Daoy (cell line): ENCODE measurements at places on chromosomes 1 and 21.

DNA sequence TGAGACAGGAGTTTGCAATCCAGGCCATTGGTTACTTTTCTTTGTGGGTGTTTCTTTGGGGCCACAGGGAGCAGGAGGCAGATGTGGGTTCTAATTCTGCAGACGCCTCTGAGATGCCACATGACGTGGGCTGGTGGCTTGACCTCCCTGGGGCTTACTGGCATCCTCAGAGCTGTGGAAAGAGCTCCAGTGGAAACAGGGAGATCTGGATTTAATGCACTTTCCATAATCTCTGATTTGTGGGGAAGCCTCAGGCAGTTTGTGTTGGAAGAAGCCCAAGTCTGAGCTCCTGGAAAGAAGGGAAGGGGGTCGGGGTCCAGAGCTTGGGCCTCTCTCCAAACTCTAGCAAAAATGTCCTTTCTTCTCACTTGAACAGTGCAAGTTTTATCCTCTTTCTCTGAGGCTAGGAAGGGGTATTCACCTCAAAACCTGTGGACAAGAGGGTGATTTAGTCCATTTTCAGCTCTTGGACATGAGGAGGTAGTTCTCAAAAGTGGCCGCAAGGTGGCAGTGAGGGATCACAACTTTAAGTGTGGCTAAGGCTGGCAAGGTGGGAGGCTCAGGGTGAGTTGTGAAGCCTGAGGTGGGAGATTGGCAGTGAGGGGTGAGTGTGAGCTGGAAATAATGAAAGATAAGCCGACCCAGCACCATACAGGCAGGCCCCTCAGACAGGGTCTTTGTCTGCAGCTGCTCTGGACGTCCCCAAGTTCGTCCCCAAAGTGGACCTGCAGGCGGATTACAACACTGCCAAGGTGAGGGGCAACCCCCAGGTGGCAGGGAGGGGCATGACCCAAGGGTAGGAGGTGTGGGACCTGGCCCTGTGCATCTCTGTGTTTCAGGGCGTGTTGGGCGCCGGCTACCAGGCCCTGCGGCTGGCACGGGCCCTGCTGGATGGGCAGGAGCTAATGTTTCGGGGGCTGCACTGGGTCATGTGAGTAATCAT is 9.2 kb downstream of the IKBKE start:
- peak; percentile 84 for DNase-seq

GRCh38 chr1:221458447-221459156 is 283.3 kb downstream of the DUSP10 start:
- DNase-seq = peak; percentile 32

DNA sequence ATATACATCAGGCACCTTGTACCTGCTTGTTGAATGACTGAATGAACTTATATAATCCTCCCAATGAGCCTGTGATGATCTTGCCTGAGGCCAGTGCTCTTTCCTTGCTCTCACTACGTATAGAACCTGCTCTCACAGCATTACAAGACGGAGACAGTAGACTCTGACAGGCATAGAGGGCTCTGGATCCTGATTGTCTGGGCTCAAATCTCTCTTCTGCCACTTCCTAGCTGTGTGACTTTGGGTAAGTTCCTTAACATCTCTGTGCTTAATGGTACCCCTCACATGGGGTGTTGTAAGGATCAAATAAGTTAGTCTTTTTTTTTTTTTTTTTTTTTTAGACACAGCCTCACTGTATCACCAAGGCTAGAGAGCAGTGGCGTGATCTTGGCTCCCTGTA is 4.2 kb upstream of the MAN1C1 start:
- no peak for DNase-seq

DNA sequence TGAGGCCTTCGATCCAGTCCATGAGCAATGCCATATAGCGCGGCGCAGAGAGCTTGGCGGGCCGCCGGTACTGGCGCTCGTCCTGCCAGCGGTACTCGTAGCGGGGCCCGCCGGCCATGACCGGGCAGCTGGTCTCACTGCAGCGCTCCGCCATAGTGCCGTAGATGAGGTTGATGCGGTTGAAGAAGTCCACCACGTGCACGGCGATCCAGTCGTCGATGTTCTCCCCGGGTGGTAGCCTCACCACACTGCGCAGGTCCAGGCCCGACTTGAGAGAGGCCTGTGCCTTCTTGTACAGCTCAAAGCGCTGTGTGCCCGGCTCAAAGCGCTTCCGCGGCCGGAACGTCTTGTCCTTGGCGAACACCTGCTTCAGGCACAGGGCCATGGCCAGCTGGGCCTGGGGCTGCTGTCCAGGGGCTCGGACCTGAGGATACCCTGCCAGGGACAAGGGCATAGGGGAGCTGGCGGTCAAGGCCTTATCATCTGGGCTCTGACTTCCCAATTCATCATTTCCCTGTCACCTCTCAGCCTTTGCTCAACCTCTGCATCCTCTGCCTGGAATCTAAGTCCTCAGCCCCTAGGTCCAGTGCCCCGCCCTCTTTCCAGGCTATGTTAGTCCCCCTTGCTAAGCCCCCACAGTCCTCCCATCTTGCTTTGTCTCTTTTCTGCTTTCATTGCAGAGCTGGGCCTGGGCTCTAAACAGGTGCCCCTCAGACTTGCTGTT is 3.5 kb downstream of the MOB3C start:
- DNase-seq = no peak

DNA sequence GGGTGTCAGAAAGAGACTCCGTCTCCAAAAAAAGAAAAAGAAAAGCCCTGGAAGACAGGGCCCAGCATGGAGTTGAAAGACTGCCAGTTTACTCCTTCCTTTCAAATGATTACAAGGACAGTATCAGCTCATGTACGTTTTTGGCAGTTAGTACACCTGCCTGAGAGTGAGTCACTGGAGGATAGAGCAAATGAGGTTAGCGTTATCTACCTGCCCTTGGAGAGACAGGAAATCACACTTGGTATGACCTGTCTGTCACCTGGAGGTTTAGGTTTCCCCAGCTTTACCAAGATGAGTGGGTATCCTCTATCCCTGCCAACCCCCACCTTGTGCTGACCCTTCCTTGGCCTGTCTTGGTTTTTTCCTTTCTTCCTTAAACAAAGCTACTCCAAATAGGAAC is 96.8 kb upstream of the BMP8A start:
- DNase-seq = no peak

- no peak for DNase-seq
These were observed 13.6 kb downstream of the TTC39A start for GRCh38 chr1:51316846-51317120.

- peak; percentile 71 for DNase-seq
These were observed 25.0 kb downstream of the CD244 start for GRCh38 chr1:160837558-160838205.

DNA sequence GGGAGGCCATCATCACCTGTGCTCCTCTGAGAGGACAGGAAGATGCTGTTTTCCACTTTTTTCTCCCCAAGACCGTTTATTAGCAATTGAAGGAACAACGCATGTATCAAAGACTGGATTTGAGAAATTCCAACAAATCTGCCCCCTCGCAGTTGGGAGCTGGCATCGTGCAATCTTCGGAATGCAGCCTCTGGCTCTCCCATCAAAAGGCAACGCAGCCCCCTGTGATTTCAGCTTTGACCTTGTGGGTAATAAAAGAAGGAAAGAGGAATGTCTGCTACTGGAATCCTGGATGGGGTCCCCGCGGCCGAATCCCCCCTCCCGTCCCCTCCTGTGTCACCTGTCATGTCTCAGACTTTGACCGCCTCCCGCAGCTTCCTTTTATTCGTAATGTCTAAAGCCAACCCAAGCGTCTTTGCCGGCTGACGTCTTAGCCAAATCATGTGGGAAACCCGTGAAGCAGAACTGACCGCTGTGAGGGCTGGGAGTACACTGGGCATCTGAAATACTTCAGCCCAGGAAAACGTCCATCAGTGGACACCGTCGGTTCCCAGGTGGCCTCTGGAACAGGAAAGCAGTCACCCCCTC is 101.5 kb downstream of the WDR4 start:
- peak; percentile 54 for DNase-seq

DNA sequence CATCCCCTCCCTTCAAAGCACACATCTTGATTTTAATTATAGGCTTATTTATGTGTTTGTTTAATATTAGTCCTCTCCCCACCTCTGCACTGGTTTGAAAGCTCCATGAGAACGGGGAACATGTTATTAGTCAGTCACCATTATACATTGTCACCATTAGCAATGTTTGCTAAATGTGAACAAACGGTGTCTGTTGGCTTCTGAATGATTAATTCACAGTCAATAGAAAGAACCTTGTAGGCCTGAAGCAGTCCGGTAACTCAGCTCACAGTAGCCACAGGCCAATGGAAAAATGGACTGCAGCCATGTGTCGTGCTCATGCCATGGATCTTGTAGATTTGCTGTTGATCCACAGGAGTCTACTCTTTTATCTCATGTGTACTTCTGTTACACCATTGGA is 49.7 kb upstream of the NHLH2 start:
- no peak for DNase-seq

DNA sequence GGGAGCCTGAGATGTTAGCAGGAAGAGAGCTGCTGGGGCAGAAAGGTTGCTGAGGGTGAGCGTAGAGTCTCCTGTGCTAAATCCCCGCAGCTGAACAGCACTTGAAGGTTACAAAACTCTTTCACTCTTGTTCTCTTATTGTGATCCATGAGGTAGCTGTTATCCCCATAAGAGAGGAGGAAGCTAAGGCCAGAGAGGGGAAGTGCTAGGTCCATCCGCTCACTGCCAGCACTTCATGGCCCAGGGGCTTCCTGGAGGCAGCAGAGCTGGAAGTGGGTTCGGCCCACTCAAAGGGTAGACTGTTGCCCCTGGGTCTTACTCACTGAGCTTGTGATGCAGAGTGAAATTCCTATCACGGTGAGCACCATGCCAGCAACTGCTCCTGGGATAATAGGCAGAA is 5.6 kb downstream of the TMEM234 start:
- DNase-seq = no peak

- DNase-seq = no peak
These were observed 17.0 kb downstream of the C1orf198 start for GRCh38 chr1:230851291-230851691.

- DNase-seq = no peak
These were observed 124.3 kb downstream of the HMGB4 start for GRCh38 chr1:33988161-33988560.

GRCh38 chr1:31745096-31745945 is 18.8 kb downstream of the ADGRB2 start:
- peak; percentile 78 for DNase-seq
